Cortex of kidney (tissue), 1 donor: ENCODE measurements at places on chromosomes 13 and 19.

GRCh38 chr19:2426611-2427428 is 566 bp downstream of the TIMM13 start:
- no peak for DNase-seq

GRCh38 chr13:113927661-113928581 is 46.0 kb downstream of the C13orf46 start:
- DNase-seq = no peak

DNA sequence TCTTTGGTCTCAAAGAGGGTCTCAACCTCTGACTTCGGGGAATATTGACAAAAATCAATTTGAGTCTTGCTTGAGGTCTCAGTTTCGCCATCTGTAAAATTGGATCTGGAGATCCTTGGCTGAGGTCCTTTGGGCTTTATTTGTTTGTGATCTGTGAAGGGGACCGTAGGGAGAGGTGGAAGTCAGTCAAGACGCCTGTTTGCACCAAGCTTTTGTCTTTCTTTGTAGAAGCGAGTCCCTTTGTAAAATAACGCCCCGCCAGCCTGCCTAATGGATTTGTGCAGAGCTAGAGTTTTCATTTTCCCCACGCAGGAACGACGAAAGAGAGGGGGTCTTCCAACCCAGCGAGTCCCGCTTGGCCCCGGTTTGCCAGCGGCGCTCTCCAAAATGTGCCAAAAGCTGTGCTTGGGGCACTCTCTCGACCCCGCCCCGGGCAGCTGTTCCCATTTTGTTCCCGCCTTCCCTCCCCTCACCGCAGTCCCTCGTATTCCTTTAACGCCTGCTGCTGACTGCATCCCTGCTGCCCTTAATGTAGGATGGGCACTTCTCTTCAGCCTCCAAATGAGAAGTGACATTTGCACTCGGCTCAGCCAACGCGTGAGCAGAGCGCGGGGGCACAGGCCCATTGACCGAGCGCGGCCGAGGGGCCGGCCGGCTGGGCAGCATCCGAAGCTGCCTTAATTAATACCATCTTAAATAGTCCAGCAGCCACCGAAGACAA is 13.0 kb downstream of the ZIC5 start:
- no peak for DNase-seq

- no peak for DNase-seq
Measured at GRCh38 chr13:92436924-92437323, 789.7 kb upstream of the GPC6 start.

DNA sequence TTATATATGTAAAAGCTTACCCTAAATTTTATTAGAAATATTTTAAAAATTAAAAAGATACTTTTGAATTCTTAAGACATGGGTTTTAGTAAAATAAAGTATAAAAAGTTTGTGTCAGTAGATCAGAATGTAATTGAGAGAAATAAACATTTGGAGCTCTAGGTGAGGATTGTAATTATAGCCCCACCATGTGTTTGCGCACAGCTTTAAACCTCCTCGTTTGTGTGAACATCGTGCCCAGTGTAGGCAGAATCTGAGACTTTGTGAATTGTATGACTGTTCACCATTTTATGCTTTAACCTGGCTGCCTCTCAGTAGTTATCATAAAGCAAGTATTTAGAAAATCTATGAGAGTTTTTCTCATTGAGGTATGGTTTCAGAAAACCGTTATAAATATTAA is 29.1 kb downstream of the CUL4A start:
- DNase-seq = no peak

- DNase-seq = no peak
Measured at GRCh38 chr19:17944301-17944700, 11.5 kb downstream of the CCDC124 start.

DNA sequence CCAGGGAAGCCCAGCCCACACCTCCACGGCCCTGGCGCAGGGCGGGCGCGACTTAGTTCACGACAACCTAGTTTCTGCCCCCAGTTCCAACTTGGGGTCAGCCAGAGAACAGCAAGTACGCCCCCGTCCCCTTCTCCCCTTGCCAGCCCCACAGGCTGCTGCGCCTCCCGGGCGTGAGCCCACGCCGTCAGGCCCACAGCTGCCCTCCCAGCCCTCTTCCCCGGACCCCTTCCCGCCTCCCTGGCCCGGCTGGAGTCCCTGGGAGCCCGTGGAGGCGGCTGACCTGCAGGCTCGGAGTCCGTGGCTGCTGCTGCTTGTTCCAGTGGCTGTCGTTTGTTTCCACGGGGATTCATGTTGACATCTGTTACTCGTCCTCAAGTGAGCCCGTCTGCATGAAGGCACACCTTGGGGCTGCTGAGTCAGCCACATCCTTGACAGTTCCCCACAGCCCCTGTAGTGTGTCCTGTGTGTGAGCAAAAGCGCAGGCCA is 86.0 kb downstream of the ATP11A start:
- DNase-seq = no peak

DNA sequence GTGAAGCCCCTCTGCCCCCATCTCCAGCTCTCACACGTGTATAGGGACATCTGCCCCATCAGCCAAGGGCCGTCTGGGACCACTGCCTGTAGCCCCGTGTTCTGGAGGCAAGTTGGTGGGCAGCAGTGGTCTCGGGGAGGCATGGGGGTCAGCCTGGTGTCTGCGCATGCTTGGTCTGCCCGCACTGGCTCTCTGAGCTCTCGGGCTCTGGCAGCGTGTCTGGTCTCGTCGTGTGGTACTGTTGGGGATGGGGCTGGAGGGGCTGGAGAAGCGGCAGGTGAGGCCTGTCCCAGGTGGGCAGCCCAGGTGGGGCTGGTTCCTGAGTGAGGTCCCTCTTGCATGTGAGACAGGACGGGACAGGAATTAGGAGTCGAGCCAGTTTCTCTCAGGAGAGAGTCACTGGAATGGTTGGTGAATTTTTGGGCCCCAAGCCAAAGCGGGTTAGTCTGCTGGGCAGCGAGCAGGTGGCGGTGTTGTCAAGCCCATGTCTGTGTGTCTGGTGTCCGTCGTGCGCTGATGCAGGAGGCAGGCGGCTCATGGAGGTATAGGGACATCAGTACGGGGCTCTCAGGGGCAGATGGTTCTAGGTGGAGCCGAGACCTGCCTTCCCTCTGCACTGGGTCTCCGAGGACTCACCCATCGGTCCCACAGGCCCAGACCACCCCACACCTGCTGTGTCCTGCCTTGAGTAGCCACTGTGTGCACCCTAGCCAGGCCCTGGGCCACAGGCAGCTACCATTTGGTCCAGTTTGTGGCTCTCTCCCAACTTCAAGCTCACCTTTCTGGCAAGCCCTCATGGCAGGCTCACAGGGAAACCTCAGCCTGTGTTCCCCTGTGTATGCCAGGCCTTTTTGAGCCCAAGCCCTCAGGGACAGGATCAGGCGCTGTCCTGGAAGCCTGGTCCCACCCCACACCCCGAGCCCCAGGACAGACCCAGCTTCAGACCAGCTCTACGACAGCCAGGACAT is 18.2 kb downstream of the COMP start:
- no peak for DNase-seq

DNA sequence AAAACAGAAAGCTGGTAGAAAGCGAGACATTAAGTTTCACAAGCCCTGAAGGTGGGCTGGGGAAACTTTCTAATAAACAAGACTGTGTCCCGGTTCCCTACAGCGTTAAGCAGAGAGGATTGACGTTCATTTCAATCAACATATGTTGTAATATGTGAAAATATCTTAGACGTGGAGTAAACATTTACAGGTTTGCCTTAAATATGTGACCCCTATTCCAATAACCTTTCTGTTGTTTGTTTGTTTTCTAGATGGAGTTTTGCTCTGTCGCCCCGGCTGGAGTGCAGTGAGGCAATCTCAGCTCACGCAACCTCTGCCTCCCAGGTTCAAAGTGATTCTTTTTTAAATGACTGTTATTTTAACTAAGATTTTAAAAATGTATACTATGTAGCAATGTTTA is 526.2 kb downstream of the SUCLA2 start:
- DNase-seq = no peak

GRCh38 chr13:80901530-80901929 is 560.6 kb upstream of the SPRY2 start:
- DNase-seq = no peak

- DNase-seq = no peak
Measured at GRCh38 chr13:68128297-68128915, 898.3 kb upstream of the PCDH9 start.

GRCh38 chr13:27442071-27442647 is 8.2 kb downstream of the MTIF3 start:
- DNase-seq = no peak

DNA sequence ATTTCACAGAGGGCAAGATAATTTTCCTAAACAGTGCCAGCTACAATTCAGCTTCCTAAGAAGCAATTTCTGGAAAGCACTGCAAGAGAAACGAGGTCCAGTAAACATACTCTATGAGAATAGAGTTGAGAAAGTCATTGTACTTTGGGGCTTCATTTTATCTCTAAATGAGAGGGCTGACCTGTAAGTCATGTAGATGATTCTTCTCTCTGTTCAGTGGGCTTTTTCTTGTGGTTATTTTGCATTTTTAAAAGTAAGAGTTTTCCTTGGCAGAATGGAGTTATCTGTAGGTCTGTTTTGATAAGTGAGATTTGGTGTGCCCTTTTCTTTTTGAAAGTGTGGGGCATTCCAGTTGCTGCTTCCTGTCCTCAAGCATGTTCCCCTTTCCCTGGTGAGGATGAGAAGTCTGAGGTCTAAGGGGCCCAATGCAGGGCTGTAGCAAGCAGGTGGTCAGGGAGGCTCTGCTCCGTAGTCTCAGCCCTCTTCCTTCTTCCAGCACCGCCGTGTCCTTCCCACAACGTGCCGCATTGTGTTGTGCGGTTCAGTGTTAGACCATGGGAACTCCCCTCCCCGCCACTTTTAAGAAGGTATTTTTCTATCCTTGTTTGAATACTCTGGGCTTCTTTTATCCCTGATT is 86.3 kb downstream of the ARHGEF7 start:
- DNase-seq = no peak

DNA sequence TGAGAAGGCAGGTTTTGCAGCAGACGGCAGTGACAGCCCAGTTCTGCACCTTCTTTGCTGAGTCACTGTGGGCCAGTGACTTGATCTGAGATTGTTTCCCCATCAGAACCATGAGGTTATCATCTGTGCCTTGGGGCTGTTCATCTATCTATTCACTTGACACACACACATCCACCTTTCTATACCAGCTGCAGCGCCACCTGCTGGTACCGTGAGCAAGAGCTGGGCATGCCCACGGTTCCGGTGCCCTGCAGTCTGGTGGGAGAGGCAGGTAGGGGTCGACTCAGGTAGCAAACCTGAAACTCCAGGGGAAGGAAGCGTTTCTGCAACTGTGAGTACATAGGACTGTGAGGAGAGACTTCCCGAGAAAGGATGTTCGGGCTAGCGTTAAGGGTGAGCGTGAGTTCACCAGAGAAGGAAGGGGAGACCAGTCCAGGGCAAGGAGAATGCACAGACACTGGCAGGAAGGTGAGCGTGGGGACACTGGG is 7.5 kb upstream of the LIN7B start:
- DNase-seq = no peak

DNA sequence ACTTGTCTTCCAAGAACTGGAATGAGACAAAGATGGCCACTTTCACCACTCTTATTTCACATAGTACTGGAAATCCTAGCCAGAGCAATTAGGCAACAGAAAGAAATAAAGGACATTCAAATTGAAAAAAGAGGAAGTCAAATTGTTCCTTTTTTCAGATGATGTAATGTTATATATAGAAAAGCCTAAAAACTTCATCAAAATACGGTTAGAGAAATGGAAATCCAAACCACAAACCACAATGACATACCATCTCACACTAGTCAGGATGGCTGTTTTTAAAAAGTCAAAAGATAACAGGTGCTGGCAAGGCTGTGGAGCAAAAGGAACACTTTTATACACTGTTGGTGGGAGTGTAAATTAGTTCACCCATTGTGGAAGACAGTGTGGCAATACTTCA is 113.3 kb upstream of the SPRY2 start:
- no peak for DNase-seq

GRCh38 chr13:22135446-22135845 is 464.6 kb downstream of the FGF9 start:
- DNase-seq = no peak

DNA sequence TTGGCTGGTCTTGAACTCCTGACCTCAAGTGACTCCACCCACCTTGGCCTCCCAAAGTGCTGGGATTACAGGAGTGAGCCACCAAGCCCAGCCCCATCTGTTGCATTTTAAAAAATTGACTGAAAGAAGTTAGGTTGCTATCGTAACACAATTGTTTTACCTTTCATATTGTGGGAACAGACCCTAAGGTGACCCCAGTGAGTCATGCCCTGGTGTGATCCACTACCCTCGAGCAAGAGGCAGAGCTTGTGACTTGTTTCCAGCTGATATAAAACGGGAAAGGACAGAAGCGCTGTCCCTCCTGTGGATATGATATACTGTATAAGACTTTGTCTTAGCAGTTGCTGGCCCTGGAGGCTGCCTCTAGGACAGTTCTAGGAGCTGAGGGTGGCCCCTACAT is 308.6 kb downstream of the HS6ST3 start:
- DNase-seq = no peak

GRCh38 chr13:71491010-71491409 is 376.0 kb downstream of the DACH1 start:
- no peak for DNase-seq

GRCh38 chr13:77502104-77502720 is 33.3 kb upstream of the SCEL start:
- DNase-seq = no peak

DNA sequence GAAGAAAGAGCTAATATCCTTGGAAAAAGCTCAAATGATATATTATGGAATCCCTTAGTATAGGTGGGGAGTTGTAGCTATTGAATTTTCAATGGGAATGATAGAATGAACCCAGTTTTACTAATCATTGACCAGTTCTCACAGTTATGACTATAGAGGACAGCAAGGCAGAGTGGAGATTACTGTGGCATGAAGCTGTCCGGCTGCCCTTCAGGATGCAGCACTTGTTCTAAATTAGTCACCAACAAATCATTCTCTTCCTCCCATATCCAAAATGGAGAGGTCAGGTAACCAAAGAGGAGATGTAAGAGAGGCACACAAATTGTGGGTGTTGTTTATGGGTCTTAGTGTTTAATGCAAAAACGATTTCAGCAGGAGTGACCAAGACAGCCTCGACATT is 1490.0 kb upstream of the MIR17HG start:
- DNase-seq = no peak

- DNase-seq = no peak
Measured at GRCh38 chr13:27170221-27170515, 1.4 kb downstream of the USP12 start.

DNA sequence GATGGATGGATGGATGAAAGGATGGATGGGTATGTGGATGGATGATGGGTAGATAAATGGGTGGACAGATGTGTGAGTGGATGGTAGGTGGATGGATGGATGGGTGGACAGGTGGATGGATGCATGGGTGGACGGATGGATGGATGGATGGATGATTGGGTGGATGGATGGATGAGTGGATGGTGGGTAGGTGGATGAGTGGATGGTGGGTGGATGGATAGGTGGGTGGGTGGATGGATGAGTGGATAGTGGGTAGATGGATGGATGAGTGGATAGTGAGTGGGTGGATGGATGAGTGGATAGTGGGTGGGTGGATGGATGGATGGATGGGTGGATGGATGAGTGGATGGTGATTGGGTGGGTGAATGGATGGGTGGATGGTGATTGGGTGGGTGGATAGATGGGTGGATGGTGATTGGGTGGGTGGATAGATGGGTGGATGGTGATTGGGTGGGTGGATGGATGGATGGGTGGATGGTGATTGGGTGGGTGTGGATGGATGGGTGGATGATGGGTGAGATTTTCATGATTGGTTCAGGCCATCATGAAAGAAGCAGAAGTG is 4.5 kb upstream of the RAX2 start:
- no peak for DNase-seq

GRCh38 chr13:78228211-78228610 is 309.6 kb upstream of the EDNRB start:
- no peak for DNase-seq

- DNase-seq = no peak
Measured at GRCh38 chr19:29170554-29170953, 42.4 kb downstream of the UQCRFS1 start.

- DNase-seq = no peak
Measured at GRCh38 chr13:20219577-20219976, 12.5 kb downstream of the GJB6 start.
